Occipital lobe (tissue), 3 donors: ENCODE measurements at places on chromosomes 11 and 22. TPM values are rescaled to one million over a fixed set of nuclear protein-coding genes. Genes with fewer than 3 reads are reported as not detected.

Gene OR52H1
- total RNA-seq: 0.47 TPM

Gene HBG2
- 1,921 TPM for total RNA-seq

Gene TSPAN32
- not detected for total RNA-seq

DNA sequence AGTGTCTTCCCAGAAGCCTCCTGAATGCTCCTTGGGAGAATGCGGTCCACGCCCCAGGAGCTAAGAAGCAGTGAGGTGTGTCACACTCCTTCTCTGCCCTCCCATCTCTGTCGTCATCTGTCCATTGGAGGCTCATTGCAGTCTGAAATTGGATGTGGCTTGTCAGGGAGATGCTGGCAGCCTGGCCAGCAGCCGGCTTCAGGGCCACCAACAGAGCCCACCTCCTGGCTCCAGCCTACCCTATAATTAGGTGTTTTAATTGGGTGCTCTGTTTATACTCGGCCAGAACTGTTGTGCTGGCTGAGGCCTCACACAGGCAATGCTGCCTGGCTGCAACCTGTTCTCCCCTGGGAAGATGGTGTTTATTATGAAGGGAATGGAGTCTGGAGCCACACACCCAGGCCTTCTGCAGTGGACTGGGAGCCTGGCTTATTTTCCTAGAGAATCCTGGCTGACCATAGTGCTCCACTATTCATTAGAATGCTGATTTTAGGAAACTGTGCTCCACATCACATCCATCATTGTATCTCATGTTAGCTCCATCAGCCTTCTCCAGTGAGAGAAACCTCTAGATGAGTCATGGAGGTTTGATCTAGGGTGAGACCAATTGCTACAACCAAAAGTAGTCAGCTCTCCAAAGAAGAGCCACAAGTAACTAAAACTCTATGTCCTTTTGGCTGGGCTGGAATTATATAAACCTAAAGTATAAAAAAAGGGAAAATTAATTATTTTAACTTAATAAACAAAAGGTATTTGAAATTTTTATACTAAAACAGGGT lies 86.8 kb upstream of the CRTAM start:
- no peak for DNase-seq

- no peak for DNase-seq
Measured at GRCh38 chr11:58530236-58530635, 22.3 kb upstream of the OR5B21 start.

- no peak for DNase-seq
Measured at GRCh38 chr11:132028380-132029240, 658.2 kb downstream of the NTM start.

Gene FADS2
- 109 TPM for total RNA-seq

Gene TRPM5
- not detected for total RNA-seq

DNA sequence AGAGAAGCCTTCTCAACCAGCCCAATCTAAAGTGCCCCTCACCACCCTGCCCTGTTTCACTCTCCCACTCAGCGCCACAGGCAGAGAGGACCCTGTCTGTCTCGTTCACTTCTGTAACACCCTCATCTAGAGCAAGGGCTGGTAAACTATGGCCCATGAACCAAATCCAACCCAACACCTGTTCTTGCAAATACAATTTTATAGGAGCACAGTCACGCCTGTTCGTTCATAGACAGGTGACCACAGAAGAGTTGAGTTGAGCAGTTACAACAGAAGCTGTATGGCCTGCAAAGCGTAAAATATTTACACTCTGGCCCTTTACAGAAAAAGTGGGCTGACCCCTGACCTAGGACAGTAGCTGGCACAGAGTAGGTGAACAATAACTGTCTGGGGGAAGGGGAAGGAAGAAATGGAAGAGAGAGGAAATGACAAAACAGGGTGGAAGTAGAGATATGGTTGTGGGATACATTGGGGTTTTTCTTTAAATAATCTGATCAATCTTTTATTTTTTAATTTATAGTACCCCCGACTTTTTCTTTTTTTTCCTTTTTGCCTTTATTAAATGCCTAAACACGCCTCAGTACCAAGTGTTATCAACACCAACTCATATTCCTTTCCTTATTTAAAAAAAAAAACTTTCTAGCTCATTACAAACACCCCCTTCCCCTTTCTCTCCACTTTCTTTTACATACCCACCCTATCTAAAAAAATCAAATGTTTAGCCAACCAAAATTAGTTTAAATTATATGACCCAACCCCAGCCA lies 20.9 kb downstream of the SERPIND1 start:
- no peak for DNase-seq

Gene SLC25A18
- 6.4 TPM for total RNA-seq

DNA sequence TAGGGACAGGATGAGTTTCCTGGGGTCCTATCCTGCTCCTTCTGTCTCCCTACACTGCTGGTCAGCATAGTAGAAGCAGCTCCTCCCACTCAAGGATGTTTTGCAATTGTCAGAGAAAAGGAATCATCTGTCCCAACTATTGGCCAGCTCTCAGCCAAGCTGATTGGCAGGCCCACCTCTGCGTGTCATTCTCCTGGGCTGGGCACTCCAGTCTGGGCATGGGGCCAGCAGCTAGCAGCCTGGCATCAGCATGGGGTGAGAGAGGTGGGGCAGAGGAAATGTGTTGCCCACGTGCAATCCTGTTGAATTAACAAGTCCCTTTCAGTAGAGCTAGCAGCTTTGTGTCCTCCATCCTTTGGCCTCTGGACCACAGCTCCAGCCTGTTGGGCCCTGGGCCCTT lies 14.1 kb downstream of the ANKK1 start:
- peak; percentile 33 for DNase-seq

GRCh38 chr11:76658231-76658630 lies 12.3 kb downstream of the LRRC32 start:
- no peak for DNase-seq

- peak; percentile 64 for DNase-seq
Measured at GRCh38 chr11:119365071-119365591, 16.4 kb downstream of the USP2 start.

Gene CSNK2A3
- 5.5 TPM for total RNA-seq

GRCh38 chr22:49321477-49322055 lies 506.1 kb downstream of the BRD1 start:
- peak; percentile 15 for DNase-seq

DNA sequence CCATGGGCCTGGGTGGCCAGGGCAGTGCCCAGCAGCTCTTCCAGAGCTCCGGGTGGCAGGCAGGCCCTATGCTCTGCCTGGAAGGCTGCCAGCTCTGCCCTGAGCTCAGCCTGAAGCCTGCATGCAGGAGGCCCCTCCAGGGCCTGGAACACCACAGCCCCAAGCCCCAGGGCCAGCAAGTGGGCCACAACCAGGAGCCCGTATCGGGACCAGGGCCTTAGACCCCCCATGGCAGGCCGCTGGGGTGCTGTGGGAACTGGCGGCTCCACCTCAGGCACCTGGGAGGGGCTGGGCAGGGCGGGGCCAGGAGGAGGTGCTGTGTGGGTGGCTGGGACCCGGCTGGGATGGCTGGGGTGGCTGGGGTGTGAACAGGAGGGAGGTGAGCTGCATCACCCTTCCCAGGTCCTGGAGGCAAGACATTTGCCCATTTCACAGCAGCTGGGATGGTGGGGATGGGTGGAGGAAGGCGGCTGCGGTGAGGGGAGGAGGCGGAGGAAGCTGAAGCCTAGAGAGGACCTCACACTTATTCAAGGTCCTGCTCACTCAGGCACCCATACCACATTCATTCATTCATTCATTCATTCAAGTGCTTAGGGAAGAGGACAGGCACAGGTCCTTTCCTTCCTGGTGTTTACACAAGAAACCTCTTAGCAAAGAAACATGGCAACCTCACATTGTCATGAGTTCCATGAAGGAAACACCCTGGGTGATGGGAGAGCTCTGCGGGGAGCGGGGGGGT lies at the start of gene KCNK7:
KCNK7 (minus strand) TSS at position 258 of the 739 bp plus-strand sequence; CDS start at position 230, 28 bp downstream.
- DNase-seq: no peak

Gene PTPRJ
- total RNA-seq: 13.7 TPM

Gene CRYBB1
- 0.62 TPM for total RNA-seq

DNA sequence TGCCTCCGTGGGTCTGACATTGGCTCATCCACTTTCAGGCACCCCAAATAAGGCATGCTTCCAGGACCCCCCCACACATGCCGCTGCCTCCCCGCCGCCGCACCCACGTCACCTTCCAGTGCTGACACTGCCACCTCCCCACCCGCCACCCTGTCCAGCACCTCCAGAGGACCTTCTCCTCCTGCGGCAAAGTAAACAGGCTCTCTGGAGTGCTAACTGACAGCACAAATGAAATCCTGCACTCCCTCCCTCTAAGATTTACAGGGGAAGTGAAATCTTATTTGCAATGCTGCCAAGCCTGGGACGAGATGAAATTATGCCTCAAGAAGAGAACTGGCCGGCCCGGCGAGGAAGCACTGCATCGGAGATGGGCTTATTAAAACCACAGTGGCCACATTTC lies 35.3 kb downstream of the MACROD1 start:
- DNase-seq: no peak

GRCh38 chr11:122852074-122852795 lies 13.9 kb downstream of the CRTAM start:
- peak; percentile 10 for DNase-seq

- no peak for DNase-seq
Measured at GRCh38 chr11:60263402-60263801, 17.1 kb upstream of the MS4A4A start.

GRCh38 chr11:134652586-134653255 lies 240.7 kb upstream of the B3GAT1 start:
- DNase-seq: no peak

- no peak for DNase-seq
Measured at GRCh38 chr11:121437018-121437685, 15.0 kb upstream of the SORL1 start.

DNA sequence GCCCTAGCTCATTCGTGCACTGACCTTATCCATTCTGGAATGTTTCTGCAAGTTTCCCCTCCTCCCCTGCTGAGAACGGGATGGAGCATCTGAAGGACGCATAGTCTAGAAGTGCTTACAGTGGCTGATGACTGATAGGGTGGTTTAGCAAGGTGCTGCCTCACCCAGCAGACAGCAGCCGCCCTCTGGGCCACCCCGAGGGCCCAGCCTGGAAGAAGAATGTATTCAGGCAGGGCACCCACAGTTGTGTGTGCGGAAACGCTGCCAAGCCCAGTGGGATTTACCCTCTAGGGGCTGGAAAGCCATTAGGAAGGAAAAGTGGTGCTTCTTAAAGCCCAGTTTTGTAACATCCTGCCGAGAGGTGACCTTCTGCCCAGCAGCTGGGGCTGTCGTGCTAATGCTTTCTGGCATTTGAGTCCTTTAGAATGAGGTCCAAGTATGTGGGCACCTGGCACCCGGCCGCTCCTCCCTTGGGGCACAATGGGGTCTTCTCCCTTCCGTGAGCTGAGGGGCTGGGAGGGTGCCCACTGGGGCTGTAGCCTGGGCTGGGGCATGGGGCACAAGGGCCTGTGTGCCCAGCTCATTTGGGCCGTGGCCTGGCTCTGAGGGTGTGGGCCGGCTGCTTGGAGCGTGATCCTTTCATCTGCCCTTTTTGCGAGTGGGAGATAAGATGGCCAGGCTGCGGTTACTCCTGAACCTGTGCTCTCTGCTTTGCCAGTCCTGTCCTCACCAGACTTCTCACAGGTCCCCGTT lies 14.4 kb downstream of the FBLN1 start:
- DNase-seq: no peak

Gene ZPR1
- total RNA-seq: 39.6 TPM

Gene CRYBA4
- total RNA-seq: not detected

DNA sequence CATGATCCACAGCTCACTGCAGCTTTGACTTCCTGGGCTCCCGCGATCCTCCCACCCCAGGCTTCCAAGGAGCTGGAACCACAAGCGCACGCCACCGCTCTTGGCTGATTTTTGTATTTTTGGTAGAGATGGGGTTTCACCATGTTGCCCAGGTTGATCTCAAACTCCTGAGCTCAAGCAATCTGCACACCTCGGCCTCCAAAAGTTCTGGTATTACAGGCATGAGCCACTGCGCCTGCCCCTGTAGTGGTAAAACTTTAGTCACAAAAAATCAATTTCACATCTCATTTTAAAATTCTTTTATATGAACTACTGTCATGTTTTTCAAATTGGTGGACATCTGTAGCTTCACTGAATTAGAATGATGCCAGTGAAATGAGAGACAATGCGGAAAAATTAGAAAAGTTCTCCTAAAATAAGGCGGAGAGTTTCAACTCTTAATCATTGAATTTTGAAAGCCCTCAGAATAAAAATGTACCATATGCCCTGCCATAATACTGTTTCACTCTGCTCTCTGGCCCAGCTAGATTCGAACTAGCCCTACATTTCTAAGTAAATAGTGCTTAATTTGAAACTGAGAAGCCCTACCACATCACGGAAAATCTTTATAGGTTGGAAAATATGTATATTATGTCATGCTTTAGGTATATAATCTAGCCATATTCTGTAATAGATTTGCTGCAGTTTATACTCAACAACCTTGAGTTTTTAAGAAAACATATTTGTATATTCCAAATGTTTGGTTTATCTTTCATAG lies 78.7 kb downstream of the HORMAD2 start:
- no peak for DNase-seq

DNA sequence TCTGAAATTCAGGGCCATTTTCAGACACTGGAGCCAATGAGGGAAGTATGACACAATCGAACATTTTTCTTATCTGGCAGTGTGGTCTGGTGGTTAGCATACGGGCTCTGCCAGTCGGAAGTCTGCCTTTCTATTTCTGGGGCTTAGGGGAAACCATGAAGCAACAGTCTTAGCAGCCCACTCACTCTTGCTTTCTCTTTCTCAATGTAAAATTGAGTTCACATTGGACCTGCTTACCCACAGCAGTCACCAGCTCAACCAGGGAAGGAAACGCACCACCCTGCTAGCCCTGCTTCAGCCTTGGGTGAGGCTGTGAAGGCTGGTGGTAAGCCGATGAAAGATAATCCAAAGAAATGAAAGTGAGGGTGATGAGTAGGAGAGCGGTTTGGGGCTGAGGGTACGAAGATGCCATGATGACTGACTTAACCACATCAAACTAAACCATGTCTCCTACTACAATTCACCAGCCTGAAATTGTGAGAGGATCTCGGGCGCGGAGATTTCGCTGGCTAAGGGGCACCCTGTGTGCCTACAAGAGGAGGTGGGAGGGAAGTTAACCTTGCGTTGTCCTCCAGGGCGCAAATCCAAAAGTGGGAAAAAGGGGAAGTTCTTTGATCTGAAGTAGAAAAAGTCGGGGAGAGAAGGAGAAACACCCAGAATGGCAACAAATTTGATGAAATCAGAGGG lies 2.0 kb upstream of the LMO2 start:
- no peak for DNase-seq
